ENCODE measurements at places on chromosomes 3 and 15.
A peak's percentile ranks its signal among the peaks of the same experiment; 100 is the strongest.

- peak; percentile 54 for DNase-seq
Measured at GRCh38 chr3:177333533-177334520, 136.5 kb upstream of the TBL1XR1 start.

DNA sequence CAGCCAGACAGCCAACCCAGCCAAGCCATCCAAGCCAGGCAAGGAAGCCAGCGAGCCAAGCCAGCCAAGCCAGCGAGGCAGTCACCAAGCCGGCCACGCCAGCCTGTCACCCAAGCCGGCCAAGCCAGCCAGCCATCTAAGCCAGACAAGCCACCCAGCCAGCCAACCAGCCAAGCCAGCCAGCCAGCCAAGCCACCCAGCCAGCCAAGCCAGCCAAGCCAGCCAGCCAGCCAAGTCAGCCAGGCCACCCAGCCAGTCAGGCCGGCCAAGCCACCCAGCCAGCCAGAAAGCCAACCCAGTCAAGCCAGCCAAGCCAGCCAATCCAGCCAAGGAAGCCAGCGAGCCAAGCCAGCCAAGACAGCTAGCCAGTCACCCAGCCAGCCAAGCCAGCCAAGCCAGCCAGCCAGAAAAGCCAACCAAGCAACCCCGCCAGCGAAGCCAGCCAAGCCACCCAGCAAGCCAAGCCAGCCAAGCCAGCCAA is 201.2 kb downstream of the GOLGA6L6 start:
- no peak for DNase-seq

DNA sequence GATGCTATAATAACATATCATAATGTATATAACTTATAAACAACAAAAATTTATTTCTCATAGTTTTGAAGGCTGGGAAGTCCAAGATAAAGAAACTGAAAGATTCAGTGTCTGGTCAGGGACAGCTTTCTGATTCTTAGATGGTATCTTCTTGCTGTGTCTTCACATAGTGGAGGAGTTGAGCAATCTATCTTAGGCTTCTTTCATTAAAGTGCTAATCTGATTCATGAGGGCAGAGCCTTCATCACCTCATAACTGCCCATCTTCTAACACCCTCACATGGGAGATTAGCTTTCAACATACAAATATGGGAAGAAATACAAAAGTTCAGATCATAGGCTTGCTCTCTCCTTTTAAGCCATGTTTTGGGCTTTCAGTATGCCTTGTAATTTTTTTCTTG is 774.8 kb upstream of the EPHA6 start:
- DNase-seq: no peak

- DNase-seq: no peak
Measured at GRCh38 chr15:62147551-62147950, 17.5 kb downstream of the C2CD4B start.

- DNase-seq: no peak
Measured at GRCh38 chr15:63287109-63287508, 9.7 kb downstream of the APH1B start.

- no peak for DNase-seq
Measured at GRCh38 chr3:95265129-95265528, 1202.3 kb downstream of the NSUN3 start.

GRCh38 chr15:49154799-49155109 is 645 bp downstream of the COPS2 start:
- no peak for DNase-seq

GRCh38 chr15:75131269-75131643 is 70.4 kb upstream of the C15orf39 start:
- peak; percentile 39 for DNase-seq

DNA sequence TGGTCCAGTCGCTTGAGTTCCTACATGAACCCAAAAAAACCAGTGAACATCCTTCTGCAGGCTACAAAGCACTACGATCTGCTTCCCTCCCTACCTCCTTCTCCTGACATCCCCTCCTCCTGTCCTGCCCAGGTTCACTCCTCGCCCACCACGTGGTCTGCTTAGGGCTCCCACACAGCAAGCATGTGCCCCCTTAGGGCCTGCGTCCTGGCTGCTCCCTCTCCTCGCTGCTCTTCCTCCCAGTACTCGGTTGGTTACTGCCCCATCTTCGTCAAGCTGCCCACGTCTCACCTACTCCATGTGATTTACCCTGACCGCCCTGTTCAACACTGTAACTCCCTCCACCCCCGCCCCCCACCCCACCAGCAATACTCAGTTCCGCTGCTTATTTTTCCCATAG is 20.8 kb upstream of the ATP13A3 start:
- no peak for DNase-seq

DNA sequence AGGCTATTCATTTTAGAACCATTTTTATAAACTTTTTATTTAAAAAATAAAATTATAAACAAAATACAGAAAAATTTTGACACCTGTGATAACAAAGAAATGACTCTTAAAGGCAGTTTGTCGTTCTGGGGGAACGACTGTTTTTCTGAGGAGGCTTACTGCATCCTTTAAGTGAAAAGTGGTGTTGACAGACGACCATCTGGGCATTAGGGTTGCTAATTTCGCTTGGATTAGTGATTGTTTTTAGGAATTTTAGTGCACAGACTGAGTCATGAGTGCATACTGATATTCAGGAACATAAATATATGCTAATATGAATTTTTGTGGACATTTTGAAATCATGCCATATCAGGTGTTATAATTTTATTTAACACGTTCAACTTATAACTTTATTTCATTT is 28.5 kb downstream of the OSTN start:
- no peak for DNase-seq

DNA sequence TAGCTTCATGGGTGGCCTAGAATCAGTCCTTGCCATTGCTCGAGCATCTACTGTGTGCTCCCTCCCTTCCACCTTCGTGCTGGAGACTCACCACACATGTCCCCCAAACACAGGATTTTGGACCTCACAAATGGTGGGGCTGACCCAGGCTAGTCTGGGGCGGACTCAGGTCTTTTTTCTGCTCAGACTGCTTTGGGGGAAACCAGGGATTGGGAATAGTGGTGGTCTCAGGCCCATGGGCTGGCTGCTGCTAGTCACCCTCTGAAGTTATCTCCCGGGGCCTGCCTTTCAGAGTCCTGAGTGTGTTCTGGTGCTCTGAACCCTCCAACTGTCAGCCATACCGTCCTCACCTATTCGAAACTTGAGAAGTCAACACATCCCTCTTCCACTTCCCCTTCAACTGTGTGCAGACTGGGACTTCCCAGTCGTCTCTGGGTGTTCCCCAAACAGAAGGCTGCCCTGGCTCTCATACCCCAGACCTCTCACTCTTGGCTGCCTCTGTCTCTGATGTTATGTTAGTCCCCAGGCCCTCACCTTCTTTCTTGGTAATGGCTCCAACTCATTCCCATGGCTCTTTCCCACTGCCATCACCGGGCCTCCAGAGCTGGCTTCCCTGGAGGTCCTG is 46.0 kb downstream of the PPCDC start:
- DNase-seq: peak; percentile 70

- DNase-seq: no peak
Measured at GRCh38 chr3:120299403-120299802, 14.4 kb upstream of the GPR156 start.

DNA sequence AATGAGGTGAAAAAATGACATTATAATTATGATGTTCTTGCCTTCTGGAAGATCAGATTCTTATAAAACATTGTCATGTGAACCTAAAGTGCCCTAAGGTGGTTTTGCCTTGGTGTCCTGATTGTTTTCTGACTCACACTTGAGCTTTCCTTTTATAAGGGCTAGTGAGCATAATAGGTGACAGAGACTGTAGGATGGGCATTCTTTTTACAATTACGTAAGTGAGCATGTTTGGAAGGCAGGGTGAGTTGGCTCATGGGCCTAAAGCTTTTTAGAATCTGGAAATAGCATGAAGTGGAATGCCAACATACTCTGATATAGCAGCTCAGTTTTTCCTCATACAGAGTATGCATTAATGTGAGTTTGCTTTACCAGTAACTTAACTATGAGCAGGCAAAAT is 41.2 kb downstream of the CRYBG3 start:
- no peak for DNase-seq

GRCh38 chr3:162538906-162539305 is 1042.3 kb downstream of the OTOL1 start:
- no peak for DNase-seq

- peak; percentile 52 for DNase-seq
Measured at GRCh38 chr3:35908366-35909232, 269.3 kb downstream of the ARPP21 start.

DNA sequence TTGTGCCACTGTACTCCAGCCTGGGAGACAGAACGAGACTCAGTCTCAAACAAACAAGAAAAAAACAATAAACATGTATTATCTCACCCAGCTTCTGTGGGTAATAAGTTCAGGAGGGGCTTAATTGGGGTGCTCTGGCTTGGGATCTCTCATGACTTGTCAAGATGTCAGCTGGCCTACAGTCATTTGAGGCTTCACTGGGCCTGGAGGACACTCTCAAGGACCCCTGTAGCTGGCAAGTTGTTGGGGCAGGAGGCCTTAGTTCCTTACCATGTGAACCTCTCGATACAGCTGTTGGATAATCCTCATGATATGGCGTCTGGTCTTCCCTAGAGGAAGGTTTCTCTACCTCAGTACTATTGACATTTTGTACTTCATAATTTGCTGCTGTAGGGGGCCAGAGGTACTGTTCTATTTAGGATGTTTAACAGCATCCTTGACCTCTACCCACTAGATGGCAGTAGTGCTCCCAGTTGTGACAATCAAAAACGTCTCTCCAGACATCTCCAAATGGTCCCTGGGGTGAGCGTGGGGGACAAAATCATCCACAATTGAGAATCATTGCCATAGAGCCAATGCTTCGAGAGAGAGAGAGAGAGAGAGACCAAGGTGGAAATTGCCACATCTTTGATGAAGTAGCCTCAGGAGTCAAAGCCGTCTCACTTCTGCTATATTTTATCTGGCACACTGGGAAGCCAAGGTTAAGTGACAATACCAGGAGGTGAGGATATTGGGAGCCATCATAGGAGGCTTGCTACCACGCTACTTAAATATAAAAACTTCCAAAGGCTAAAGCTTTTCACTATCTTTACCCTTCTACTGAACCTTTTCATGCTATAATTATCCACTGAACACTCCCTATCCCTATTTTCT is 23.9 kb upstream of the SLTM start:
- DNase-seq: peak; percentile 68

- no peak for DNase-seq
Measured at GRCh38 chr3:12280357-12280806, 8.5 kb upstream of the PPARG start.

DNA sequence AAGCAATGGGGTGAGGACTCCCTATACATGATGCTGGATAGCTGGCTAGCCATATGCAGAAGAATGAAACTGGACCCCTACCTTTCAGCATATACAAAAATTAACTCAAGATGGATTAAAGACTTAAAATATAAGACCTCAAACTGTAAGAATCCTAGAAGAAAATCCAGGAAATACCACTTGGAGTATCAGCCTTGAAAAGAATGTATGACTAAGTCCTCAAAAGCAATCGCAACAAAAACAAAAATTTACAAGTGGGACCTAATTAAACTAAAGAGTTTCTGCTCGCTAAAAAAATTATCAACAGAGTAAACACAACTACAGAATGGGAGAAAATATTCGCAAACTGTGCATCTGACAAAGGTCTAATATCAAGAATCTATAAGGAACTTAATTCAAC is 94.3 kb downstream of the XRN1 start:
- DNase-seq: no peak

DNA sequence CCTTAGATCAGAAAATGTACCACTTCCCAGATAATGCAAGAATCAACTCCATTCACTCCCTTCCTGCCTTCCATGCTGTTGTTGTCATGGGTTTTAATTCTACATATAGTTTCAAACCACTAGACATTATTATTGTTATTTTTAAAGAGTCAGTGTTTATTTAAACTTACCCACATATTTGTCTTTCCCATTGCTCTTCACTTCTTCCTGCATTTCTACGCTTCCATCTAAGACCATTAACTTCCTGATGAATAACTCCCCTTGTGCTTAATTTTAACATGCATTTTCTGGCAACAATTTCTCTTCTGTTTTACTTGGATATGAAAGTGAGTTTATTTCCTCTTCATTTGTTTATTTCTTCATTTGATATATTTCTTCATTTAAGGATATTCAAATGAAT is 127.1 kb upstream of the FHIT start:
- DNase-seq: no peak

DNA sequence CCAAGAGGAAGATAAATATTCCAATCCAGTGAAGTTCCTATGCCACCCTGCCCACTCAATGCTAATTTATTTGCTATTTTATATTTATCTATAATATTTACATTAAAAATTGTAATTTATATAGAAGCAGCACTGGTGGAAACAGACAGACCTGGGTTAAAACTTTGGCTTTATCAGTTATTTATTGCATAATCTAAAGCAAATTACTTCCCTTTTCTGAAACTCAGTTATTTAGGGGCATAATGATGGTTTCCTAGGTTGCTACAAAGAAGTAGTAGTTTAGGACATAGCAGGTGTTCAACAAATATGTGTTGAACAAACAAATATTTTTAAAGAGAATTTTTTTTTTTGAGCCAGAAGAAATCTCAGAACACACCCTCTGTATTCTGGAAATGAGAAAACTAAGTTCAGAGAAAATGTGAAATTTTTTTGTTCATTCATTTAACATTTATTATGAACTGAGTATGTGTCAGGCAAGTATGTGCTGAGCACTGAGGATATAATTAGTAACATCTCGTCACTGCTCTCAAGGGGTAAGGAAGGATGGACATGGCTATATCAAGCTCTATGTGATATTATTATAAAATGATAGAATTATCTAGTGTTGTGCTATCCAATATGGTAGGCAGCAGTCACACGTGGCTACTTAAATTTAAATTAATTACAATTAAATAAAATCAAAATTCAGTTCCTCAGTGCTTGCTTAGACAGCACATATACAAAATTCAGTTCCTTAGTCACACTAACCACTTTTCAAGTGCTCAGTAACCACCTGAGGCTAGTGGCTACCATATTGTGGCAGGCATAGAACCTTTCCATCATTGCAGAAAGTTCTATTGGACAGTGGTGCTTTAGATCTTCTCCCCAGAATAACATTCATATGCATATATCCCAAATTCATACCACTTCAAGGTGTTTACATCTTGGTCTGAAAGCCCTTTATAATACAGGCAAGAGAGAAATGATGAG is 7.0 kb upstream of the UBE2Q2 start:
- peak; percentile 31 for DNase-seq

DNA sequence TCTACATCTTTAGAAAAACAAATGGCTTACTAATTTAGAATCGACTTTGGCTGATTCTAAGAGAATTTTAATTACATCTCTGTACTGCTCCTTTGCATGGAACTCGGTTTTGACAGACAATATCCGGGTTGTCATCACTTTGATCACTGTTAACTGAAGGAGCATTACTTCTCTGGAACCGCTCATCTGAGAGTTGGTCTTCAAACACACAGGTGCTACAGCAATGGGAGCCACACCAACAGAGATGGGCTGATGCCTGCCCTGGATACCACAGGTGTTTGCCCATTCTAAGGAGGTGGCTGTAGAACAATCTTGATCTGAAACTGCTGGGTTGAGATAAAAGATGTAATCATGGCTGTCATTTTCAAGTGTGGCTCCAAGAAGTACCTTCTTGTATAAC is 21.6 kb downstream of the LINS1 start:
- DNase-seq: no peak

DNA sequence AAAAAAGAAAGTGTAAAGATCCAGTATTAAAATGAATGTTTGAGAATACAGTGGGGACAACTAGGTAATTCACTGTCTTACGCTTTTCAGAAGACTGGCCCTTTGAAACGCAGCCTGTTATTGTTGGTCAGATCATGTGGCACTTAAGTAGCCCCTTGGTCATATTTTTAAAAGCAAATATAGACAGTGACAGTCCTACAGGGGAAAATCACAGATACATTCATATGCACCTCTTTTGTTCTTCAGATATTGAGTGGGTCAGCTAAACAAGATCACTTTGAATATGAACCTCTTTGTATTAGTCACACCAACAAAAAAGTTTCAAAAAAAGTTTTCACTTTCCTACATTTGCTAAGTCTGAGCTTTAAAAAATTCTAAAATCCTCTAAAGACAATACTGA is 36.0 kb downstream of the TIGIT start:
- DNase-seq: no peak

All from HL-60 (cell line).